ENCODE measurements at places on chromosomes 11 and 22. TPM values are rescaled to one million over a fixed set of nuclear protein-coding genes. Genes with fewer than 3 reads are reported as not detected.

- H3K4me3 ChIP-seq: no peak overlapping the region
- no peak overlapping the region for H3K27ac ChIP-seq
- no peak for DNase-seq
- no peaks in the 10 kb centered on the region for H3K36me3 ChIP-seq
Observed at GRCh38 chr11:7032692-7033091, 12.4 kb downstream of the NLRP14 start.

DNA sequence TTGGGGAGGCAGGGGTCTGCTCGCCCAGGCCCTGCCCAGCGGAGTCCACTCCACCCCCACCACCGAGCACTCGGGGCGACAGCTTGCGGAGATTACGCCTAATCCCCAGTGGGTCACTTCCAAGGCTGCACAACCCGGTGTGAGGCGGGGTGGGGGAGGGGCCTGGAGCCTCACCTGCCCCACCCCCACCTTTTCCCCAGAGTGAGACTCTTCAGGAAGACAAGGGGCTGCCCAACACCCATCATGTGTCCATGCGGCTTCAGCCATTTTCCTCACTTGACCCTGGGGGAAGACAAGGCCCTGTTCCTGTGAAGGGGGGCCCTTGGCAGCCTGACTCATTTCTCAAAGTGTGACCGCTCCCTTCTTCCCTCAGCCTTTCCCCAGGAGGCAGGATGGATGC is 12.5 kb downstream of the SYNGR1 start:
- H3K4me1 ChIP-seq: peaks cover 32% of the 10 kb centered on the region
- no peak for DNase-seq
- peaks cover 4% of the 10 kb centered on the region for H3K36me3 ChIP-seq
- H3K27ac ChIP-seq: no peak overlapping the region
- H3K27me3 ChIP-seq: no peaks in the 10 kb centered on the region

Gene CHRM1
- not detected for total RNA-seq

DNA sequence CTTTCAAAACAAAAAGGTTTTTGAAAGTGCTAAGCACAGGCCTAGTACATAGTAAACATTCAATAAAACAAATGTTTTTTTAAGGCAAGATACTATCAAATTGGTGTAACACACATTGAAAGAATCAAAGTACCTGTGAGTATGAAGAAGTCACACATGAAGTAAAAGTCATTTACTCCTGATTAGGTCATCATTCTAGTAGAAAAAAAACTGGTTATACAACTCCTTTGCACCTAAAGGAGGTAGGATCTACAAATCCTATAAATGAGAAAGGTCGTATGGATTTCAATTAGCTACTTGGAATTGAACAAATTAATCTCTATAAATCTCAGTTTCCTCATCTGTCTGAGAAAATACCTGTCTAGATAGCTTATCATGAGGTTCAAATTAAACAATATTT is 80.8 kb downstream of the SIK3 start:
- no peak overlapping the region for H3K4me3 ChIP-seq
- DNase-seq: no peak
- no peak overlapping the region for H3K27ac ChIP-seq
- peaks cover 4% of the 10 kb centered on the region for H3K36me3 ChIP-seq

GRCh38 chr22:29382580-29383302 is 5.6 kb downstream of the AP1B1 start:
- H3K27ac ChIP-seq: peak overlapping the region; percentile 79
- no peaks in the 10 kb centered on the region for H3K27me3 ChIP-seq
- H3K4me1 ChIP-seq: peaks cover 90% of the 10 kb centered on the region
- peaks cover 57% of the 10 kb centered on the region for H3K36me3 ChIP-seq
- no peak for DNase-seq
- peak overlapping the region; percentile 42 for H3K4me3 ChIP-seq

GRCh38 chr22:30435674-30436126 is 10.1 kb downstream of the MTFP1 start:
- peak overlapping the region; percentile 64 for H3K4me3 ChIP-seq
- H3K36me3 ChIP-seq: peaks cover 4% of the 10 kb centered on the region
- DNase-seq: no peak
- H3K27me3 ChIP-seq: peaks cover 15% of the 10 kb centered on the region
- H3K4me1 ChIP-seq: peaks cover 14% of the 10 kb centered on the region
- H3K27ac ChIP-seq: peak overlapping the region; percentile 79

DNA sequence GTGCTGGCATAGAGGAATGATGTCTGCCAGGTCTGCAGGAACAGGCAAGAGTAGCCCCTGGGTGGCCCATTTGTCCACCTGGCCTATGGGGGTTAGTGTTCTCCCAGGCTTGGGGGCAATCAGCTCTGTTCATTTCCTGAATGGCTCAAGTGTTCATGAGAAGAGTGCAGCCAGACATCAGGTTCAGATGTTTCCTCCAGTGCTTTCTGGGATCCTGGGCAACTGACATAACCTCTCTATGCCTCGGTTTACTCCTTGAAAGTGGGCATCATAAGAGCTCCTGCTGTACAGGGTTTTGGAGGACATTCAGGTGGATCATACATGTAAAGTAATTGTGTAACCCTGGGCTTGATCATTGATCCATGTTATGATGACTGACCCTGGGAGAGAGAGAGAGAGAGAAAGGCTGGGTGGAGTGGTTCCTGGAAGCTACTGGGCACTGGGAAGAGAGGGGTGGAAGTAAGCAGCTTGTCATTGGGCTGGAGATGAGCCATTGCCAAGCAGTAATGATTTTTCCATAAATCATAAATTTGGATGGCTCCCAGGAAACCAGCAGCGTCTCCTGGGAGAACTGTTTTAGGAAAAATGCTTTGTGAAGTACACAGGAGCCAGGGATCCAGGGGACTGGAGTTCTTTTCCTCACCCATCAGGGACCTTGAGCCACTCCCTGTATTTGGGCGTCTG is 30.2 kb upstream of the ACCSL start:
- no peak for DNase-seq
- H3K27me3 ChIP-seq: peaks cover 3% of the 10 kb centered on the region
- no peaks in the 10 kb centered on the region for H3K36me3 ChIP-seq
- no peaks in the 10 kb centered on the region for H3K4me1 ChIP-seq

Gene H19
- total RNA-seq: not detected

DNA sequence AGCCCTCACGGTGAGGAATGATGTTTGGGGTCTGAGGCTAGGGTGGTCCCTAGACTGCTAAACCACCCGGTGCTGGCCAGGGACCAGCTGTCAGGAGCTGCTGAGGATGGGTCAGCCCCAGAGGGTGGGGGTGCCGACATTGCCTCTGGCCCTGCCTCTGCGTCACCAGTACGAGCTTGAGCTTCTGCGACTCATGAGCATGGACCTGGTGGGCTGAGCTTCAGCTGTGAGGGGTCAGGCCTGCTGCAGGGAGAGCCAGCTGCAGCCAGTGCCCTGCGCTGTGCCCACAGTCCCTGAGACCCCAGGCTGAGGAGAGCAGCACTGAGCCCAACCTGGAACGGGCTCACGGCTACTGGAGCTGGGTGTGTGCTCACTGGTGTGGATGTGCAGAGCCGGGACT is 7.0 kb downstream of the DERL3 start:
- H3K4me1 ChIP-seq: peaks cover 46% of the 10 kb centered on the region
- peak overlapping the region; percentile 24 for H3K27ac ChIP-seq

DNA sequence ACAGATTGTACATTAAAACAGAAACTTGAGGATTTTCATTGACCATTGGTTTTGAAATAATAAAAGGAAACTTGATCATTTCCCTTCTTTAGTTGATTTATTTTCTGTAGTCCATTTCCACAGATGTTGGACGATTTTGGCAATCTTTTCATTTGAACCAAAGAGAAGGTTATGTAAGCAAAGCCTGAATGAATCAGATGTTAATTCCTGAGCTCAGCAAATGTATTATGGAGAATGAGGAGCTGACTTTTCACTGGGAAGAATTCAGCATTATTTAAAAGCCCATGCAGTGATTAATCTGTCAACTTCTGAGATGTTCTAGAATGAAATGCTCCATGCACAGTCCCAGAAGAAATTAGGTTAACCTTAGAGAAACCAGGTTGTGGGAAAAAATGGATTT is 29.0 kb downstream of the ELMOD1 start:
- peaks cover 17% of the 10 kb centered on the region for H3K27me3 ChIP-seq
- H3K4me3 ChIP-seq: no peak overlapping the region
- no peak for DNase-seq
- H3K36me3 ChIP-seq: no peaks in the 10 kb centered on the region

DNA sequence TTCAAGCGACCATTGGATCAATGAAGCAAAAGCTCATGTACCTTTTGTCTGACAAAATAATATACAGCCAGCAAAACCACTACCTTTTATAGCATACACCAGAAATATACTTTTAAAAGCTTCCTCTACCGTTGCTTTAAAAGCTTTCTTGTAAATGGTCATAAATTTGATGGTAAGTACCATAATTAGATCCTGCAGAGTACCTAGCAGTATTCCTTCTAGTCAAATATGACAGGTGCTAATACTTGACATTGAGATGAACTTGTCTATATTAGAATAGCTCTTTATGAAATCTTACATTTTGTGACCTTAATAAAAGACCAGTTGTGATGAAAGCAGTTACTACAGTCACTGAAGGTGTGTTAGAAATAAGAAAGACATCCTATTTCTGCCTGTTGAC is 340.5 kb upstream of the ANO3 start:
- H3K27ac ChIP-seq: no peak overlapping the region
- no peaks in the 10 kb centered on the region for H3K27me3 ChIP-seq
- H3K36me3 ChIP-seq: no peaks in the 10 kb centered on the region
- H3K4me1 ChIP-seq: no peaks in the 10 kb centered on the region

DNA sequence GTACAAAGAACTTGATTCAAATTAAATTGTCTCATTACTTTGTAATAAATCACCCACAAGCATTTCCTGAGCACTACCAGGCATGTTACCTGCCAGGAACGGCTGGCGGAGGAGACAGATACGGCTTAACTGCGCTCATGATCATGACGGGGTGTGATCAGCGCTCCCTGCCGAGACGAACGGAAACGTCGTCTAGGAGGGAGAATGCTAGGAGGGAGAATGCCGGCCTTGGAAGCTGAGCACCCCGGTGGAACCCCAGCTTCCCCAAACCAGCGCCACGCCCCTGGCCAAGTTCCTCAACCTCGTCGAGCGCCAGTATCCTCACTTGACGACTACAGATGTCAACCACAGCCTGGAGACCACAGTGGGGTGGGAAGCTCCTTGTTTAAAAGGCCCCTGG is 272.8 kb downstream of the CTTN start:
- DNase-seq: no peak
- H3K36me3 ChIP-seq: no peaks in the 10 kb centered on the region

- peaks cover 5% of the 10 kb centered on the region for H3K27me3 ChIP-seq
- no peaks in the 10 kb centered on the region for H3K36me3 ChIP-seq
- no peak for DNase-seq
- H3K4me3 ChIP-seq: no peak overlapping the region
- H3K27ac ChIP-seq: no peak overlapping the region
Observed at GRCh38 chr22:49400941-49401598, 426.6 kb downstream of the BRD1 start.

Gene AIP
- total RNA-seq: 108 TPM

DNA sequence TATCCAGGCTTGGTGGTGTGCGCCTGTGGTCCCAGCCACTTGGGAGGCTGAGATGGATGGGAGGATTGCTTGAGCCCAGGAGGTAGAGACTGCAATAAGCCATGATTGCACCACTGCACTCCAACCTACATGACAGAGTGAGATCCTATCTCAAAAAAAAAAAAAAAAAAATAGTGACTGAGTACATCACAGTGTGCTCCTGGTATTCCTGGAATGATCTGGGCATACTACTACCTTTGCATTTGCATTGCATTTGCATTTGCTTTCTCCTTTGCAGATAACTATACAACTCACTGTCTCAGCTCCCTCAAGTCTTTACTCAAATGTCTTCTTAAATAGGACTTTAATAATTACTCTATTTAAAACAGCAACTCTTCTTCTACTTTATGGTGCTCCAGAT is 51.8 kb downstream of the DLG2 start:
- no peak overlapping the region for H3K27ac ChIP-seq
- H3K4me1 ChIP-seq: no peaks in the 10 kb centered on the region
- H3K4me3 ChIP-seq: no peak overlapping the region
- H3K27me3 ChIP-seq: peaks cover 14% of the 10 kb centered on the region
- no peaks in the 10 kb centered on the region for H3K36me3 ChIP-seq
- no peak for DNase-seq

DNA sequence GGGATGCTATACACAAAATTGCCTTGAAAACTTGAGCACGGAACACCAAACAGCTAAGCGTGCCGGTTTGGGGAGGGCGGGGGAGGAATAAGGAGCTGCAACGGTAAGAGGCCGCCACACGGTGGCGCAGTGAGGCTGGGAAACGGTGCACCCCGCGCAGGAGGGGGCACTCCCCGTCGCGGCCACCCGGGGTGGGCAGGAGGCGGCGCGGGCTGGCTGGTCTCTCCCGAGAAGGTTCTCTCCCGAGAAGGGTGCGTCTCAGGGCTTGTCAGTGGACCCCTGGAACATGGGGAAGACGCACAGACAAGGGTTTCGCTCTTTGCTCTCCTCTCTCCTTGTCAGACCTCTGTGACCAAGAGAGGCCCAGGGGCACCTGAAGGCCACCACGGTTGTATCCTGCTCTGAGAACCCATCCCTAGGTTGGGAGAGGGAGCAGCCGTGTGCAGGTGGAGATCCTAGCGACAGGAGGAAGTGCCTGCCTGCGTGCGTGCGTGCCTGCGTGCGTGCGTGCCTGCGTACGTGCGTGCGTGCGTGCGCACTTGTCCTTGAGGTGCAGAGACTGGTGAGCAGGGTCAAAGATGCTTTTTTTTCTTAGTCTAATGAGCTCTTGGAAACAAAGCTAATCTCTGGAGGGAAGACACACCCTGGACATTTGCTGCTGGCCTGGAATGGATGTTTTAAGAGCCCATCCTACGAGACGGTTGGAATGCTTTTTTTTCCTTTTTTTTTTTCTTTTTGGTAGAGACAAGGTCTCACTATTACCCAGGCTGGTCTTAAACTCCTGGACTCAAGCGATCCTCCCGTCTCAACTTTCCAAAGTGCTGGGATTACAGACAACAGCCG is 18.1 kb upstream of the JAM3 start:
- peaks cover 2% of the 10 kb centered on the region for H3K4me1 ChIP-seq
- no peak overlapping the region for H3K4me3 ChIP-seq
- peak; percentile 66 for DNase-seq
- H3K27me3 ChIP-seq: peaks cover 37% of the 10 kb centered on the region
- no peak overlapping the region for H3K27ac ChIP-seq
- no peaks in the 10 kb centered on the region for H3K36me3 ChIP-seq

DNA sequence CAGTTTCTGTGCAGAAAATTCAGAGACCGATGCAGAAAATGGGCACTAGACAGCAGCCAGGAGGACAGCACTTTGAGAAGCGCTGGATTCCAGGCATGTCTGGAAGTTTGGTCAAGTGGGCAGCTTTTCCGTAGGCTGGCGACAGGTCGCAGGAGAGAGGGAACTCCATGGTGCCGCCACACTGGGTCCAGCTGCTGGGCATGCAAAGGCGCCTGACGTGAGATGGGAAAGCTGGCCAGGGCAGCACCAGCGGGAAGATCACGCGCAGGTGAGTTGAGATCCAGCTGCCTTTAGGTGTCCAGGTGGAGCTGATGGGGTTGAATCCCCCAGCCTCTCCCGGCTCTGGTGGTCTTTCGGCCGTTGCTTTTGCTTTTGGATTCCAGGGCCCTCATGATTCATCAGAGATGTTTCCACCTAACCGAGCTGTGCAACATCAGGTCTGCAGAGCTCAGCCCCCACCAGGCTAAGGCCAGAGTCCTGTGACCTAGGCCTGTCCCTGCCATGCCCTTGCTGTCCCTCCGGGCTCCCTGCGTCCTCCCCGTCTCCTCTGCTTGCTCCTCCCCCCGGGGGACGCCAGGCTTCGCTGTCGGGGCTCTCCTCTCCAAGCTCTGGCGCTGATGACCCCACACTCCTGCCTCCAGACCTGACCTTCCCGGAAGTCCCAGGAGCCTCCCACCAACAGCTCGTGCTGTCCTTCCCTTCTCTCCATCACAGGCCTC is 1001.7 kb downstream of the BRD1 start:
- H3K27ac ChIP-seq: no peak overlapping the region
- no peak overlapping the region for H3K4me3 ChIP-seq
- no peaks in the 10 kb centered on the region for H3K4me1 ChIP-seq
- H3K36me3 ChIP-seq: no peaks in the 10 kb centered on the region
- peaks cover 3% of the 10 kb centered on the region for H3K27me3 ChIP-seq
